AG09309 (cell line): ENCODE measurements at places on chromosomes 5 and 9.

- no peak for DNase-seq
Observed at GRCh38 chr5:67291671-67292070, 95.1 kb upstream of the CD180 start.

DNA sequence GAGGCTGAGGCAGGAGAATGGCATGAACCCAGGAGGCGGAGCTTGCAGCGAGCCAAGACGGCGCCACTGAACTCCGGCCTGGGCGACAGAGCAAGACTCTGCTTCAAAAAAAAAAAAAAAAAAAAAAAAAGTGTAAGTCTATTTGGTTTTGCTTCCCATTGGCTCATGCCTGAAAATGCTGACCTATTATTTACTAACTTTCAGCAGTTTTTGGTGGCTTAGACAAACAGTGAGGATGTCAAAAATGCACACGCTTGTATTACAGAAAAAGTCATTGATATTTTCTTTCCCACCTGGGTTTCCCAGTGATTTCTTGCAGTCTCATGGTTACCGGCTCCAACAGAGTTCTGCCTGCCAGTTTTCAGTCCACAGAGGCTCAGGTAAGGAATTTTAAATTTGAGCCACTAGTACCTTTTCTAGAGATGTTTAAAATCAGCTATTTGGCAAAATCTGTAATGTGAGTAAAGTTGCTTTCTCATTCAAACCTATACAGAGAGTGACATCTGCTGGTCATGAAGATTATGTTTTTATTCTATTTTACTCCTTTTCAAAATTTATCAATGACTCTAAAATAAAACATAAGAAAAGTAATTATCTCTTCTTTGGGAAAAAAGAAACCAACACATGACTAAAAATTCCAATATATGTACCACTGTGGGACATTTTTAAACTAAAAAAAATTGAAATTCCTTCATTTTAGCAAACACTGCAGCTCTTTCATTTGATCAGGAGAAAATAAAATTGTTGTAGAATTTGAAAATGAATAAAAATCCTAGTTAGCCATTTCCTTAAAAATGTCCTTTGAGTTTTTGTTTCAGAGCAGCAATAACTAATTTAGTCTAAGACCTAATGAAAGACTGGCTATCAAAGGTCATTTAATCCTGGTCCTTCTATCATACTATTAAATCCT, 8.8 kb downstream of the FAM200C start:
- no peak for DNase-seq

DNA sequence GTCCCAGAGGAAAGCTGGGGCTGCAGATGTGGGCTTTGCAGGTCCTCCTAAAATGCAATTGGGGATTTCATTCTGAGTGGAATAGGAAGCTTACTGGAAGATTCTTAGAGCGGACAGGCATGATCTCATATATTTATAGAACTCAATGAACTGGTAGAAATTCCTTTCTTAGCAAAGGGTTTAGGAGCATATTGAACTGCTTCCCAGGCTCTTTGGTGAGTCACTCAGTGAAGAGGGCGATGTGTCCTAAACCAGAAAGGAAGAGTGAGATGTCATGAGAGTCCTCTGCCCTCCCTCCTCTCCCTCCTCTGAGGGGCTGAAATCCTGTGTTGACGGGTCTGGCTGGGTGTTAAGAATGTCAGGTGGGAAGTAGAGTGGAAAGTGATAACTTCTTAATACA, 26.3 kb upstream of the SEMA6A start:
- DNase-seq: no peak

- DNase-seq: no peak
Observed at GRCh38 chr9:133132174-133132573, 11.1 kb upstream of the RALGDS start.

GRCh38 chr5:126976520-126977172, 53.7 kb downstream of the MARCHF3 start:
- no peak for DNase-seq

DNA sequence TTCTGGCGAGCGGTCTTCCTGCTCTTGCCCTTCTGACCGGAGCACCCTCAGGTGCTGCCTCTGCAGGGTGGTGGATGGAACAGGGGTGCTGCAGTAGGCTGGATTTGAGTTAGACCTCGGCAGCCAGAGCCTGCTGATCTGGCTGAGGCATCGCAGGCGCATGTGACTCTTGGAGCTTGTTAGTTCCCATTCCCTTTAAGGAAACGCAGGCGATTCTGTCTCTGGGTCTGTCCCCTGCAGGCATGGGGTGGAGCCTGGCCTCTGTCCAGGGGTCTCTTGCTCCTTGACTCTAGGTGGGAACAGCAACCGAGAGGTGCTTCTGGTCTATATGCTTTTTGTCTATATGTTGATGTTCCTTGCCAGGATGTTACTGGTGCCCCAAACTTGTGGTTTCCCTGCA, 3.1 kb downstream of the WNK2 start:
- DNase-seq: no peak

- no peak for DNase-seq
Observed at GRCh38 chr5:113325054-113325453, 109.7 kb downstream of the TSSK1B start.

- DNase-seq: no peak
Observed at GRCh38 chr5:179974946-179975712, 67.4 kb upstream of the TBC1D9B start.

DNA sequence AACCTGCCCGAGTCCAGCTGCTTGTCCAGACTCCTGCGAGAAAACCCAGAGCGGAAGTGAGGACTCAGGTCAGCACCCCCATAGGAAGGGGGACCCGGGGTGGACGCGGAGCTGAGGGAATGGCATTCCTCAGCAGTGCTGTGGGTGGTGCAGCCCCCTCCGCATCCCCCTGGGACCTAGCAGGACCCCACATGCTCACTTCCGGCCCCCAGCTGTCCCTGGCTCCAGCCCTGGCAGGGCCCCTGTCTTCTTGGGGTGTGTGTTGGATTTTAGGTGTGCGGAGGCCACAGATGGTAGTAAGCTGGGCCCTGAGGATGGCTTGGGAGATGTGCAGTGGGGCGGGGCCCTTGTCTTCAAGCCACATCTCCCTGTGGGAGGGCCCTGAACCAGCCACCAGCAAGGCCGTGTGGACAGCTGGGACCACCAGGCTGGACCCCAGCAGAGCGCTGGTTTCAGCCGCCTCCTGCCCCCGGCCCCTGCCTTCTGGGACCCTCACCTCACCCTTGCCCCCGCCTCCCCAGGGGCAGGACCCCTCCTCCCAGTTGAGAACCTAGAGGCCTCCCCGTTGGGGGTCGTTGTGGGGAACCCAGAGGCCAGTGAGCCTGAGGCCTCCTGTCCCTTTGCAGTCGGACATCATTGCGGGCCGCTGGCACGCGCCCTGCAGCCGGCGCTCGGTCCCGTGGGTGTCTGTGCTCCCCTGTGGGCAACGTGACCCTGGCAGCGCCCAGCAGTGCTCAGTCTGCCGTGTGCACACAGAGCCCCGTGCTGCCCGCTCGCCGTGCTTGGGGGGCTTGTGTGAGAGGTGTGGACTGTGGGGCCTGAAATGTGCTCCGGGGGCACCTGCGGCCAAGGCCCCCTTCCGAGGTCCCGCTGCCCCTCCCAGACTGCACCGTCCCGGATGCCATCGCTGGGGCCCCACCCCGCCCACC, 10.8 kb upstream of the SLC9A3 start:
- DNase-seq: no peak

GRCh38 chr9:70641031-70641430, 226.6 kb upstream of the KLF9 start:
- DNase-seq: no peak

- no peak for DNase-seq
Observed at GRCh38 chr5:52692606-52693005, 95.1 kb upstream of the ITGA1 start.

DNA sequence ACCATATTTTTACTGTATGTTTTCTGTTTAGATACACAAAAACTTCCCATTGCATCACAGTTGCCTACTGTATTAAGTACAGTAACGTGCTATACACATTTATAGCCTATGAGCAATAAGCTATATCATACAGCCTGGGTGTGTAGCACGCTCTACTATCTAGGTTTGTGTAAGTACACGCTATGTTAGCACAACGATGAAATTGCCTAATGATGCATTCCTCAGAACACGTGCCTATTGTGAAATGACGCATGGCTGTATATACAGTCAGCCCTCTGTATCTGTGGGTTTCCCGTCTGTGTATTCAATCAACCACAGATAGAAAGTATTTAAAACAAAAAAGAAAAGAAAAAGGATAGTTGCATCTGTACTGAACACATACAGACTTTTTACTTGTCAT, 64.2 kb downstream of the SGCD start:
- peak; percentile 91 for DNase-seq

- no peak for DNase-seq
Observed at GRCh38 chr9:81305561-81306182, 383.7 kb downstream of the TLE1 start.

DNA sequence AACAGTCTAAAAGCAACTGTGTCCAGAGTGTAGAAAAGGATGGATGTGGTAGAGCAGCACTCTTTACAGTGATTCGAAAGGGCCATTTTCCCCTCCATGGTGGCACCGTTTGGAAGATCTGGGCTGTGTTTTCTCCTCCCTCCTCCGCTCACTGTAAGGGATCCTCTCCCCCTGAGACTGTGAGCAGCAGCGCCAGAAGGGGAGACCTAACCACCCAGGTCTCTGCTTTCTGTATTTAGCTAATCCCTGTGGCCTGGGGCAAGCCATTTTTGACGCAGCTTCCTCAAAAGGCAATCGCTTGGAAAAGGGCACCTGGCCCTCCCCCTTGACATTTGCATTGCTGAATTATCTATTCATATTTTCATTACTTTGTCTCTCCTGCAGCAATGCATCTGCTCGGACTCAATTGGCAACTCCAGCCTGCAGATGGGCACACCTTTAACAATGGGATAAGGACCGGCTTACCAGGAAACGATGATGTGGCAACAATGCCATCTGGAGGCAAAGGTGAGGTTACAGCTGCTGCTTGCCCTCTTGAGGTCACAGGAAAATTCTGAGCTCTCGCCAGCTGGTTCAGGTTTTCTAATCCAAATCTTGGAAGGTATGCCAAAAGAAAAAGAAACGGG, 244.3 kb upstream of the WWC1 start:
- DNase-seq: no peak

DNA sequence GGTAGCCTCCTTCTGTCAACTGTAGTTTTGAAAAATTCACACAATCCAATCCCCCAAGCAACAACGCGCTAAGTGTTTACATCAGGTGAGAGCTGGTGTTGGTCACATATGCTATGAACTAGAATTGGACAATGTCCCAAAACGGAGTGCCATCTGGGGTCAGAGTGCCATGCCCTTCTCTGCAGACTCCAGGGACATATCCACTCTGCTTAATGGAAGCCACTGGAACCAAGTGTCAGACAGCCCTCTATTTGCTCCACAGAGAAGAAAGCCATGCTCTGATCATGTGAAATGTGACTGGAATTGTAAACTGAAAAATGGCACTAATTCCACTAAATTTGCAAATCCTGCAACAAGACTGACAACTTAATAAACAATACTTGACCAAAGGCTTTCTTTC, 12.2 kb downstream of the ABCA1 start:
- DNase-seq: no peak

- DNase-seq: no peak
Observed at GRCh38 chr5:139543423-139543991, 17.6 kb upstream of the UBE2D2 start.

GRCh38 chr9:79952401-79952800, 380.6 kb downstream of the TLE4 start:
- DNase-seq: no peak

GRCh38 chr9:77710316-77710715, 62.2 kb upstream of the GNA14 start:
- no peak for DNase-seq

- no peak for DNase-seq
Observed at GRCh38 chr5:73663161-73663859, 37.3 kb downstream of the ARHGEF28 start.

- DNase-seq: no peak
Observed at GRCh38 chr5:102421647-102422046, 77.2 kb downstream of the SLCO6A1 start.

DNA sequence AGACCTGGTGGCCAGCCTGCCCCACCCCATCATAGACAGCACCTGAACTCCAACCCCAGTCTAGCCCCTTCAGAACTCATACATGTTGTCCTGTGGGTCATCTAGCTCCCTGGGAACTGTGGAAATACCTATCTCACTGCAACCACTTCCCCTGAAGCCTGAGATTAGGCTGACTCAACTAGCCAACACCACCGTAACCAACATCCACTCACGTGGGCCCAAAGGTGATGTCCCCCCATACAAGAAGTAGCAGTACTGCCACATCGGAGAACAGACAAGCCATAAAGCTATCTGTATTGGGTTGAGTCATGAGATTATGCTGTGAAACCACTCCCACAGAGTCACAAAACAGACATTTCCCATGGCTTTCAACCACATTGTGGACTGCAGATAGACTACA, 46.6 kb downstream of the OSMR start:
- no peak for DNase-seq

DNA sequence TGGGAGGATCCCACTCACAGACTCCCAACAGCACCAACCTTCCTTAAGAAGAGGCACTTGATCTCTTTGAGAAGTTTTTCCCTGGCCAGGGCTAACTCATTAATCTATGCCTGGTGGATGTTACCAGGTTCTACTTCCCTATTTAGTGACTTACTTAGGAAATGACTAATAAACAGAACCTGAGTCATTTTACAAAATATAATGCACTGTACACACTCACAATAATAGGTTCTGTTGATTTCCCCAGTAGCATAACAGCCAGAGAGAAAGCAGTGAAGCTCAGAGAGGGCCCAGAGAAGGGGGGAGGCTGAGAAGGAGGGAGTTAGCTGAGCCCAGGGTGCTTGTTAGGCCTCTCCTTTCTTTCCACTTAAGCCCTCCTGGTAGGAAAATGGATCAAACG, 27.1 kb downstream of the FRMD3 start:
- no peak for DNase-seq
